ENCODE measurements at places on chromosomes 2 and 18.

DNA sequence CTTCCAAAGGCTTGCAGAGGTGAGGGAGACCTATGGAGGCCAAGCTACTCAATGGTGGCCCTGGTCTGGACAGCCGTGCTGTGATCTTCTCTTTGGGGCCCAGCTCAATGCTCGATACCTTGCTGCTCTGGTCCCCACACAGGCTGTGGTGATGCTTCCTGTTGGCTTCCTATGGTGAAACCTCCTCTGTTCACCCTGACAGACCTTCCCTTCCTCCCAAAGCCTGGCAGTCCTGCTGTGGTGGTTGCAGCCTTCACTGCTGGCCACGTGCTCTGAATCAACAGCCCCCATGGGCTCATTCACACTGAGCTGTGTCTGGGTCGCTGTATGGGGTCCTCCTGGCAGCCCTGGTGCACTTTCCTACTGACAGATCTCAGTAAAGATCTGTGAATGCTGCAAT is 31.0 kb upstream of the GALR1 start:
- DNase-seq: no peak

GRCh38 chr2:183149489-183149888 is 25.2 kb downstream of the NUP35 start:
- DNase-seq: no peak

DNA sequence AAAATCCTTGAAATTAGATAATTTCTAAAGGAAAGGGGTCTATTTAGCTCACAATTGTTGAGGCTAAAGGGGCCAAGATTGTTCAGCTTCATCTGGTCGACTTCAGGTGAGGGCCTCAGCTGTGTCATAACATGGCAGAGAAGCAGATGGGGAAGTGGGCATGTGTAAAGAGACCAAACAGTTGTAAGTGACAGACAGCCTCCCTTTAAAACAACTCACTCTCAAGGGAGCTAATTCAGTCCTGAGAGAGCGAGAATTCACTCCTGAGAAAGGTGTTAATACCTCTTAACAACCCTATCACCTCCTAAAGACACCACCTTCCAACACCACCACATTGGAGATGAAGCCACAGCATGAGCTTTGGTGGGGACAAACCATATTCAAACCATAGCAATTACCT is 62.4 kb downstream of the KCMF1 start:
- DNase-seq: no peak

DNA sequence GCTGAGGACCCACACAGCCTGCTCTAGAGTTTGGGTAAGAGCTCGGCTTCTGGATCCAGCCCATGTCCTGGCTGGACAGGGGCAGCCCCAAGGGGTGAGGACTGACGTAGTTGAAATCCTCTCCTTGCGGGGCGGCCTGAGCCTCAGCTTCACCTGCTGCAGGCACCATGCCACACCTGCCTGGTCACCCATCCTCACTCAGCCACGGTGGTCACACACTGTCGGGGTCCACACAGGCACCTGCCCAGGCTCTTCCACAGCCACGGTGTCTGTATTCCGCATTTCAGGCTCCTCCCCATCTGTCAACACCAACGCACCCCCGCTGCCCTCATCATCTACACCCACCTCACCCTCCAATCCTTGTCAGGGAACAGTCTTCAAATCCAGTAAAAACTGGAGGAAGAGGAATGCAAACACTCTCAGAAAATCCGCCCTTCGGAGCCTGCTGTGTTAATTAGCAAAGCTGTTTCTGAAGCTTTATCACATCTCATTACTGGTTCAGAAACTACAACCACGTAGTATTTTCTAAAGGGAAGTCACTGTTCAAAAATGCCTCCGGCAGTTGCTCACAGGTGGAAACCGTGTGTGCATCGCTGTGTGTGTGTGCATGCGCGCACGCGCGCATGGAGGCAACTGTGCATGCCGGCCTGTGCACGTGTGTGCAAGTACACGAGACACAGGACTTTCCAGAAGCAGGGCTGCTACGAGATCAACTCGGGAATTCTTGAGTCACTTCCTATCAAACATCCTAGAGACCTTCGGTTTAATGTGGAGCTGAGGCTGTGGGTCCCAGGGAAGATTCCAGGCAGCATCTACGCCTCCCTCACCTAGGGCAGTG is 38.2 kb downstream of the SLC66A2 start:
- no peak for DNase-seq

DNA sequence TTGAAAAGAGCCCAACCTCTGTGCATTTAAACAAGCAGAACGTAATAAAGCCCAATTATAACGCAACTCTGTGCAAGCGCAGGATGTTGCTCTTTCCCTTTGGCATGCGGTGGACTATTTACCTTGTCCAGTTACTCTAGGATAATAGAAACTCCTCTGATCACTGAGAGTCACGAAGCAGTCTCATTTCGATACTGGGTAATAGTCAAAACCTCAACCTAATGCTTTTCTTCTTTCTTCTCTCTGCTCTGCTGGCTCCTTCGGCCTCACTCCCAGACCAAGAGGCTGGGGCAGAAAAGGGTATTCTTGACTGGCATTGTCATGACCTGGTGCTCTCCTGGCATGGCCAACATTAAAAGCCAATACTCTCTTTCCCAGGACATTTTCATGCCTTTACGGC is 89.7 kb upstream of the GCFC2 start:
- no peak for DNase-seq

GRCh38 chr2:76748581-76749296 is 773.4 kb downstream of the LRRTM4 start:
- no peak for DNase-seq

DNA sequence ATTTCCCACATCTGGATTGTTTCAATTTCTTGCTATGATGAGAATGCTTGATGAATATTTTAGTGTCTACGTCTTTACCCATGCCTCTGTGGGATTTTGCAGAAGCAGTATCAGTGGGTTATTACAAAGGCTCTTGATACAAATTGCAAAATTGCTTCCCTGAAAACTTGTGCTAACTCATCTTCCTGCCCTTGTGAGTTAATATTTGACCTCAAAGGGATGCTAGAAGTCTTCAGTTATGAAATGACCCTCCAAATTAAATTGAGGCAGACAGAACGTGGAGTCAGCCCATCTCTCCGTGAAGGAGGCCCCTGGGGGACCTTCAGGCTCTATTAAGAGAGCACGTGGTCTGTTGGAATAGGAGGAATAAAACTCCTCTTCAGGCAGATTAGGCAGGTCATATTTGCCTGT is 239.2 kb upstream of the HS6ST1 start:
- no peak for DNase-seq

DNA sequence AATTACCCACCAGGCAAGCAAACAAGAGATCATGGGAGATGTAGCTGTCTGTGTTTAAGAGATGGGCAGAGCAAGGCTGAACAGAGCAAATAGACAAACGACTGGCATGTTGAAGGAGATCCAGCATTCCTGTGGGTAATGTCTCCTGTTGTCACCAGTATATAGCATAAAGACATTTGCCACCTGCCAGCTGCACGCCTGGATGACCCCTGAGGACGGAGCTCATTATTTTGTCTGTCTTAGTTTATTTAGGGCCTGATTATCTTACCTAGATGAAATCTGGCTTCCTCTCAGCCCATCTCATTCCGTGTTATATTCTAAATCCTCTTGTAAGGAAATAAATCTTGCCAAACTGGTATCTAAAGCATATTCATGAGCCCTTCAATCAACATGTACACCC is 510.3 kb upstream of the LINC00305 start:
- DNase-seq: no peak

DNA sequence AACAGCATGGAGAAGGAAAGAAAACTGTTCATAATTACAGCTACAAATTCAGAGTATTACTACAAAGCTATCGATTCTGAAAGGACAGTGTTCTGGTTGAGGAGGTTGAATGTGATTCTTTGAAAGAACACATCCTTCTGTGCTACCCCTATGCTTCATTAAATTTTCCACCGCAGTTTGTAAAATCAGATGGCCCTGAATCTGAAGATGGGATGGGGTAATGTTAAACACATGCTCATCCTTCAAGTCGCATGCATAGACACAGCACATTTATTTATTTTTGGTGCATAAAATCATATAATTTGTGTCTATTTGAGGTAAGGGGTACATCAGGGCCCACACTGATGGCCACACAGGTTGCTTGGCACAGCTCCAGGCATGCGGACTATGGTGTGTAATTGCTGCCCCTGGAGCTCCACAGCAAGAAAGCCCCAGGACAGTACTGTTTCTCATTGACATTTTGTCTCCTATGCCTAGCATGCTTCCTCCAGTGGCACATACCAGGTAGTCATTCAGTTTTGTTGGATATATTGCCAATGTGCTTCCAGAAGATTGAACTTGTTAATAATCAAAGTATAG is 238.8 kb upstream of the TANK start:
- DNase-seq: no peak

GRCh38 chr2:39243469-39244123 is at the start of gene CDKL4:
Gene CDKL4 (minus strand): TSS chr2:39243970.
- DNase-seq: no peak

DNA sequence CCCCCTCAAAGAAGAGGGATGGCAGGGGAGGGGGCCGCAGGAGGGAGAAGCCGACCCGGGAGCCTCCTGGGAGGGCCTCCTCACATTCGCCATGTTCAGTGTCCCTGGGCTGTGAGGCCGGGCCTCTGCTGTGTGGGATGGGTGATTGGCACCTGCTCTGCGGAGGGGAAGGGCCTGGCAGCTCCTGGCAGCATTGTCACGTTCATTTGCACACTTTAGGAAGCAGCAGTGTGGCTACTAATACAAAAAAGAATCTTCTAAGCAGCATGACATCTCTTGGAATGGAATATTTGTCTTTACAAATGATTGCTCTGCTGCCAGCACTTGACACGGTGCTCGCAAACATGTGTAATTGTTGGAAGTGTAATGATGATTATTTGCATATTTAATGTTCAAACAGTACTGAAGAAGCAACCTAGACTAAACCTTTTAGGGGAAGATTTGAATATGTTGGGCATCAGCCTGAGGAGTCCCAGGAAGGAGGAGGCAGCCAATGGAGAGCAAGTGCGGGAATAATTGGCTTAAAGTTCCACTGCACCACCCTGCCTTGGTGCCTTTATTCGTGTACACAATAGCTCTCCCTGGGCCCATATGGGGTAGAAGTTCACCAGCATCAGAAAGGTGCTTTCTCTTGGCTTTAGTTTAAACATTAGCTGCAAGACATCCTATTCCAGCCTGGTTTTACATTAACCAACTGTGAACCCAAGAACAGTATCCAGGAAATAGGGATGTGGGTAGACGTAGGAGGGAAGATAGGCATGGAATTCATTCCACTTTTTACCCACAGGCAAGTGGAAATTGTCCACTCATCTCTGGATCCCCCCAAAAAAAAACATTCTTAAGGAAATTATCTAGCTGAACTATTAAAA is 404.9 kb downstream of the TMEM182 start:
- DNase-seq: no peak

DNA sequence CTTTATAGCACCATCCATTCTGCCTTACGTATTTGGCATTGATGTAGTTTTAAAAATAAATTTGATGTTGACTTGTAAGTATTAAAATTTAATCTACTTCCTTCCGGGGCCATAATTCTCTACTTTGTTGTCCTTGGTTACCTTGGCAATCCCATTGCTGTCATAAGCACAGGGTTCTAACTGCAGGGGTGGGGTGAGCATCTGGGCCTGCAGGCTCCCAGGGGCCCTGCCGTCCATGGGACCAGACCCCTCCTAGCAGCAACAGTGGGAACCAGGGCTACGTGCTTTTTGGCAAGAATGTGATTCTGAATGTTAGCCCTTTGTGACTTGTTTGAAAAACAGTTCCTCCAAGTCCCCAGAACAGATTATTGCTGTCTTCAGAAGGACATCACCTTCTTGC is 4.9 kb downstream of the ASAP2 start:
- DNase-seq: no peak

DNA sequence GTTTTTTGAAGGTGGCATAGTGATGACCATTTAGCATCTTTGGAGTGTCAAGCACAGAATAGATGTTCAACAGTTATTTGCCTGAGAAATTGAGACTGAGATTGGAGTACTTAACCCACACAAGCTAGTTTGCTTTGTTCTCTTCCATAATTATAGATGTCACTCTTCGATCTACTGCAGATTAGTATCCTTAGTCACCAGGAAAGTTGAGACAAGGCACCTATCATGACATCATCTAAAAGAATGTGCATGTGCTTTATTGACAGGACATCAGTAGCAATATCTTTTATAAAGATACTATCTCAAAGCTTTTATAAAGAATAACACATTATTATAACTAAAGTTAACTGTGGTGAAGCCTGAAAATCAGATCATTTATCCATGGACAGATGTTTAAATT is 6.4 kb downstream of the VRK2 start:
- DNase-seq: no peak

DNA sequence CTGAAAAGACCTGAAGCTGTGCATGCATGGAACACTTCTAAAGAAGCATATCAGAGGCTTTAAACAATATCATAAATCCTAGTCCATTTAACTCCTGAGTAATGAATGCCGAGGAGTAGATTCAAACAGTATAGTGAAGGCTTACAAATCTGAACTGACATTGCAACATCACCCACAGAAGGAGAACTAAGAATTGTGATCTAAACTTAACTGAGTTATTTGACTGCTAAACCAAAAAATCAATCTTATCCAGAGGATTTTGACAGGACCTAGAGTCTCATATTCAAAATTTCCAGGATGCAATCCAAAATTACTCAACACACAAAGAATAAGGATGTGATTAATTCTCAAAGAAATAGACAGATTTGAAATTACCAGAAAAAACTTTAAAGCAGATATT is 181.0 kb downstream of the SLC39A10 start:
- DNase-seq: no peak

DNA sequence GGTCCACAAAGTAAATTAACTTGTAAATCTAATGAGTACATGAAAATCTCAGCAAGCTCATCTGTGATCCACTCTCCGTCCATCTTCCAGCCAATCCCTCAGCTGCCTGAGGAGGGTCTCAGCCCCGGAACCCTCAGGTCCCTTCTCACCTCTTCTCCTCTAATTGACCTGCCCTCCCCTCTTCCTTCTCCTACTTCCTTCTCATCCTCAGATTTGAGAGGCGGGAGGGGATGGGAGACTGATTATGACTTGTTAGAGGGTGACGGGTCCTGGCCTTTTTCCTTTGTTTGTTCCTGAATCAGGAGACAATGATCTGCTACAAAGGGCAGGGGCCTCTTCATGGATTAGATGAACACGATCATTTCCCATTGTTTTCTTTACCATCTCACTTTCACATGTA is 80.1 kb downstream of the CYBRD1 start:
- no peak for DNase-seq

DNA sequence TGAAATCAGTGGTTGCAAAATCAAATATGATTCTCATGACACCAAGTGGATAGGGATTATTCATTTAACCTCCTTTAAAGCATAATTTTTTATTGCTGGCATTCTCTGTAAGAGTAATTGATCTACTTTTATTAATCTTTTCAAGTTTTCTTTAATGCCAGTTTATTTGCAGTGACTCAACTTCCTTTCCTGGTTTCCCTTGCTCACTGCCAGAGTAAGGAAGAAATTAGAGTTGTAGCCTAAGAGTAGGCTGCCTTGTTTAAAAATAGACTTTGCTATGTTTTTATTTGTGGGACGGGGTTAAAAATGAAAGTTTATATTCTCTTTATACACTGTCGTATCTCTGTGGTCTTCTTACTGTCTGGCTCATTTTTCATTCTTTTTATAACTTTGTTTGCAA is 148.6 kb downstream of the WDR7 start:
- no peak for DNase-seq

DNA sequence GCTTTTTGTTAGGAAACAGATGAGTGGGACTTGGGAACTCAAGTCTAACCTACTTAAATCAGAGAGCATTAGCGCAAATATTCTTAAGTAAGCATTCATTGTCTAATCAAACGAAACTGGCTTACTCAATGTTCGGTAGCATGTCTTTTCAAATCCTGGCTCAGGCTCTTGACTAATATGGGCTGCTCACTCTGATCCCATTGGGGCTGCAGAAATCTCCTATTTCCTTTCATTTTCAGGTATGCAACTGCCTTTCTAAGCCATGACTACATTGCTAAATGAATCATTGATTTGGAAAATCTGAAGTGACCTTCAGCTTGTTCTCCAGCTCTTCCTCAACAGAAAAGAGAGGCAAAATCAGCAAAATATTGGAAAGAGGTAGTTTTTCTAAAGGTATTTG is 2084.4 kb upstream of the PIK3C3 start:
- DNase-seq: no peak

Measured in stimulated activated CD4-positive, alpha-beta T cell treated with anti-CD3 and anti-CD28 coated beads, Interleukin-12 subunit alpha, Interleukin-12 subunit beta, amount 100 ng/mL, for 24 hours (primary cell).